ENCODE measurements at places on chromosomes 7 and 10. TPM values are rescaled to one million over a fixed set of nuclear protein-coding genes. Genes with fewer than 3 reads are reported as not detected.

DNA sequence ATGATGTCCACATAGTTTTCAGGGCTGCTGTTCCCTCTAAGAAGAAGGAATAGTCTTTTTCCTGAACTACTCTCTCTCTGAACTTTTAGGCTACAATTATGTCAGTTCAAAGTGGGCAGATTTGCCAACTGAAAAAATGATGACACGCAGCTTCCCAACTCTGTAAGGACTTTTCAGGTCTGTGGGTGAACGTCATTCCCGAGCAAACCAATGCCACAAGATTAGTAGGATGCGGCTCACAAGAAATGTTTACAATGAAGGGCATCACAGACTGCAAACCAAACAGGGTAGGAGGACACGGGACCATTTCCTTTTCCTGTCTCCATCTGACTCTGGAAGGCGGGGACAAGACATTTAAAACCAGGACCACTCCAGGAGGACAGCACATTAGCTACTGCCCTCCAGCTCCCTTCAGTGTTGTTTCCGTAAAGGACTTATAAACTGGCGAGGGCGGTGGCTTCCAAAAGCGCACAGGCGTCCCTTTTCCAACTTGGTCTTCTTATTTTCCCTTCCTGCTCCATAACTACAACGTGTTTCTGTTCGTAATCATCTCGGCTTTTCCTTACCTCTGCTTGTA is 539 bp upstream of the MKLN1 start:
- DNase-seq, result peak; percentile 80

GRCh38 chr7:99396418-99397296 is 11.7 kb downstream of the PDAP1 start:
- DNase-seq, result no peak

GRCh38 chr7:148222721-148223120 is 367.8 kb upstream of the C7orf33 start:
- DNase-seq, result no peak

GRCh38 chr7:85566095-85566794 is 379.4 kb upstream of the SEMA3D start:
- no peak for DNase-seq

GRCh38 chr10:62545160-62546066 is 171.2 kb downstream of the ZNF365 start:
- DNase-seq, result peak; percentile 28

GRCh38 chr7:81447351-81447952 is 322.4 kb downstream of the HGF start:
- DNase-seq, result peak; percentile 67

DNA sequence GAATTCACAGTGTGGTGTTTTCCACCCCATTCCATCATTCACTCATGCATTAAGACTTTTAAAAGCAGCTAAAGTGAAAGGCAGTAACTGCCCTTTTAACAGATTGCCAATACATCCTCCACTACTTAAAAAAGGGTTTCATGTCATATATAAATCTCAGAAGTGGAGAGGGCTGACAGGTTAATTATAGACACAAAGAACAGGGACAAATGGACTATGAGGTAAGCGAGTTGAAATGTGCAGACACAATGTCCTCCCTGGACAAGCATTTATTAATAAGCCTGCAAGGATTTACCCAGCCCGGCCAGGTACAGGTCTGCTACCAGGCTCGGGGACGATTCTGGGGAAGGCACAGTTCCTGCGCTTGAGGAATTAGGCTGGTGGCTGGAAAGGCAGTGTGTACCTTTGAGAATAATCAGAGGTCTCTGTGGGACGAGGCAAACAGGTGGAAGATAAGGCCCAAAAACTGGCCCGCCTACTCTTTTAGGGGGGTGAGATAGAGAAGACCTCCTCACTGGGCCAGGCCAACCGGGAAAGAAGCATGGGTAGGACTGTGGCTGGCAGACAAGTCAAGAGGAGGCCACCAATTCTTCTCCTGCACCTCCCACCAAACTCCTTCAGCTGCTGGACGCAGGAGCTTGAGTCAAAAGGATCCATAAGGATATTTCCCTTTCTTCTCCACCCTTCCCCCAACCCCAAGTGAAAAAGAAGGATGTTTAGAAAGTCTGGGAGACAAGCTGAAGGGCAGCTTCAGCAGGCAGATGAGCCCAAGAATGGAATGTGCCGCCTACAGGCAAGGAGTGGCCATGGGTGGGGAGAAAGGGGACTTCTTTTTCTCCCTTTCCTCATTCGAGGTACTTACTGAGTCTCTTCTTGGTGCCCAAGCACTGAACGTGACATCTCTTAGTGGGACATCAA is 1.5 kb downstream of the PDLIM1 start:
- peak; percentile 62 for DNase-seq

DNA sequence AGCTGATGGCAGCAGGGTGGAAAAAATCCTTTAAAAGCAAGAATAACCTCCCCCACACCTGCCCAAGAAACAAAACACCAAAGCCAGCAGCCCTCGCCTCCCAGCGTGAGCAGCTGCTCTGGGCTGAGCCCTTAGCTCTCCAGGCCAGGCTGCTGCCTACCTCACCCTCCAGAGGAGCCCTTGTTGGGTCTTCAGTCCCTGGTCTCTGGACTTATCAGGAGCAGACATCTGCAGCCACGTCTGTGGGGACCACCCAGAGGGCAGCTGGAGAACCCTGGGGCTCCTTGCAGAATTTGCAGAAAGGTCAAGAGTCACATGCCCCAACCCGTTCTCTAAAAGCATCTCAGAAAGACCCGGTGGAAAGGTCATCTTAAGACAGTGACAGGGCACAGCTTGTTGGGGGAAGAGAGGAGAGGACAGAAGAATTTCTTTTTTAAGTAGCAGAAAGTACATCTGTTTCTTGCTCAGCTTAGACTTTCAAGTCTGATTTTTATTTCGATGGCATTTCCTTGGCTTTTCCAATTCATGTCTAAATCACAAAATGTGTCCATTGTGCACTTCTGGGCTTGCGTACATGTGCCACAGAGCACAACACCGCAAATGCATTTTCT is 425.7 kb upstream of the NFE2L3 start:
- no peak for DNase-seq

GRCh38 chr7:69609541-69610373 is 11.5 kb downstream of the AUTS2 start:
- no peak for DNase-seq

DNA sequence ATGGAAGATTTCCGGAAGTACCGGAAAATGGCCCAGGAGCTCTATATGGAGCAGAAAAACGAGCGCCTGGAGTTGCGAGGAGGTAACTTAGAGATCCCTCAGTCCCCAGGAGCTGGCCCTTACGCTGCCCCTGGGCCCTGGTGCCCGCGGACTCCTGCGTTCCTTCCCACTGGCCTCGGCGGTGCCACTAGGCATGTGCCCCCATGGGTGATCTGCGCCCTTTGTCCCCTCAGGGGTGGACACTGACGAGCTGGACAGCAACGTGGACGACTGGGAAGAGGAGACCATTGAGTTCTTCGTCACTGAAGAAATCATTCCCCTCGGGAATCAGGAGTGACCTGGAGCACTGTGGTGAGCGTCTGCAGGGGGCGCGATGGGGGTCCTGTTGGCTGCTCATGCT is 24.2 kb upstream of the CHST12 start:
- DNase-seq, result no peak

DNA sequence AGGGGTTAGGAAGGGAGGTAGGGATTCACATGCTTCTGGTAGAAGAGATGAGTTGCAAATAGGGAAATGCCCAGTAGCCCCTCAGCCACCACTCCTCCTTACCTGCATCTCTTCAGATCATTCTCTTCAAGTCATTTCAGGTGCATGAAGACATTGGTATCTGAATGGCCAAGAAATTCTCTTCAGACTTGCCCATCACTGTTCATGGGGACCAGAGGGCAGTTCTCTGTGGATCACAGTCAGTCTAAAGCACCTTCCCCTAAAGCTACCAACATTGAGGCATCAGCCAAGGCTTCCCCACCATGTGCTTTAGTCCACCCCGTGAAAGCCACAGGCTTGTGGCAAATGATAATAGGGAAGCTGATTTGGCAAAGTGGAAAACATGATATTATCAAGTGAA is 319.4 kb upstream of the ZNF32 start:
- DNase-seq, result no peak

DNA sequence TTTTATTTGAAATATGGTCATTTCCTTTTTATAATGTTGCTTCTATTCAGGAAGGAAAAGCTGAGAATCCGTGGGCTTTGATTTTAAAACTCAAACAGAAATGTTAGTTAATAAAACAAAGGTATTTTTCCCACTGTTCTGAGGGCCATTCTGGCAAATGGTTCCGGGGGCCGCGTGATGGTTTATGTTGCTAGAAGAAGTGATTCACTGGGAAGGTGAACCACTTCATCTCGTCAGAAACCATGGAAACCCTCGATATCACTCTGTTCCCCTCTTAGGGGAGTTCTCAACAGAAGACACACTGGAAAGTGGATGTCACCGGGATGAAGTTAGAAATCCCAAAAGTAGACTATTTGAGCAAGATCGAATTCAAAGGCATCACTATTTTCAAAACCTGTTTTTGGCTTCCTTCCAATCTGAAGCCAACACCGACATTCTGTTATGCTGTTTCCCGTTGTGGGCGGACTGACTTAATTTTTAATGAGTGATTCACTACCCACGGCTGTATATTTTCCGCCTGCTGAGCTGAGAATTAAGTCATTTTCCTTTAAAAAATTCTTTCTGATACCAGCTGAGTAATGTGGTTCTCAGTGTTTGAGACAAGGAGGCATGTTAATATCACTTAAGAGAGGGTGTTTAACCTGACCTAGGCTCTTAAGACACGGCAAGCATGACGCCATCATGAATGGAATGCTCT is 84.1 kb downstream of the PTPRE start:
- DNase-seq, result peak; percentile 88

DNA sequence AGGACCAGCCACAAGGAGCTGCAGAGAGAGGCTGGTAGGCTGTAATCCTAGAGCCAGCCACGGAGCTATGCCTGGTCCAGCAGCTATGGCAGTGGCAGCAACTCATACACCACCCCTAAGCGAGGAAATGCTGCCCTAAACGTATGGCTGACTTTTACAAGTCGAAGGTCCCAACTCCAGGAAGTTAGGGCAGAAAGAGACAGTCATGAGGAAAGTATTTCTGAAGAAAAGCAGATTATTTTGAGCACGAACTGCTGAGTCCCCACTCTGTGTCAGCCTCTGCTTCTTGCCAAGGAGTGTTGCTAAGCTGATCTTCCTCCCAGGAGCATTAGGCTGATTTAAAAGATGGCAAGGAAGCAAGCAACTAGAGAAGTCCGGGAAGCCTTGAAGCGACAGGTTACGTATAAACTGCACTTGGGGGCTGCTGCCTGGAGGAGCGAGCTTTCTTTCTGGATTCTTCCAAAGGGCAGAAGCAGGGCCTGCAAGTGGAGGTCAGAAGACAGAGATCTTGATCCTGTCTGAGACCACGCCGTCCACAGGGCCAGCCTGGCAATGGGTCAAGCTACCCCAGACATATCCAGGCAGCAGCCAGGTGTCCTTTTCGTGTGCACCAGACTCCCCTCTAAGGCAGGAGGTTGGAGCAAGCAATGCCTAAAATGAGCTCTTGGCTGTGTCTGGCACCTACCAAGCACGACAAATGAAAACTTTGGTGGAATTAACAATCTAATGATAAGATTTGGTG is 39.4 kb downstream of the PLXNA4 start:
- peak; percentile 54 for DNase-seq

GRCh38 chr10:61918140-61918539 is 16.6 kb downstream of the ARID5B start:
- no peak for DNase-seq

GRCh38 chr7:77745746-77746145 is 49.5 kb downstream of the RSBN1L start:
- no peak for DNase-seq

- DNase-seq, result no peak
These were observed 216.6 kb downstream of the TWIST1 start for GRCh38 chr7:18900803-18901202.

DNA sequence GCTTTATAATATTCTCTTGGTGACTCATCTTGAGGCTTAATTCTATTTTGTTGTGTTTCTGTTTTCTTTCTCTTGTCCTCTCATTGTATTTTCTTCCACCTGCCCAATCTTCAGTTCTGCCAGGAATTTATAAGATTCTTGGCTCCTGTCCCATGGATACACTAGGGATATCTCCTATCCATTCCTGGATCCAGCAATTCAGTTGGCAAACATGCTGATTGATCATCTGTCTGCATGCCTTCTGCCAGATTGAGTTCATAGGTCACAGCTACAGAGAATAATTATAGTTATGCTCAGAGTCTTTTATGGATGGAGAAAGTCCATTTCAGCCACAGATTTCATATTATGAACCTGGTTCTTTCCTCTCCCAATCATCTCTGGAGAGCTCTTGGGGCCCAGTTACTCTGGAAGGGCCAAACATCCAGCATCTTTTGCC is 140.4 kb upstream of the MAGI2 start:
- DNase-seq, result no peak

GRCh38 chr10:12617191-12618175 is 268.1 kb downstream of the CAMK1D start:
- no peak for DNase-seq

DNA sequence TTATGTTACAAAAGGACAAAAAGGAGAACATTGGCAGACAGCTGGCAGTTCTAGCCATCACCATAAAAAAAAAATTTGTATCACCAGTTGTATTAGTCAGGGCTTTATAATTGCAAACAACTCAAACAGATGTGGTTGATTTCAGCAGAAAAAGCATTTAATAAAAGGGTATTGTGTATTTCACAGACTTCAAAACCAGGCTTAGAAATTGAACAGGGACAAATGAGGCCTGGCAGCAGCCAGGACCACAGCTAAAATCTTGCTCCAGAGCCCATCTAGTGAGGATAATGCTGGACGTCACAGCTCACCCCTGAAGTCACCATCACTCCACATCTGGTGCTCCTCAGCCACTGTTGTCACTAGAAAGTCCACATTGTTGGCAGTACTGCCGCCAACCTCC is 52.9 kb upstream of the CALD1 start:
- no peak for DNase-seq

DNA sequence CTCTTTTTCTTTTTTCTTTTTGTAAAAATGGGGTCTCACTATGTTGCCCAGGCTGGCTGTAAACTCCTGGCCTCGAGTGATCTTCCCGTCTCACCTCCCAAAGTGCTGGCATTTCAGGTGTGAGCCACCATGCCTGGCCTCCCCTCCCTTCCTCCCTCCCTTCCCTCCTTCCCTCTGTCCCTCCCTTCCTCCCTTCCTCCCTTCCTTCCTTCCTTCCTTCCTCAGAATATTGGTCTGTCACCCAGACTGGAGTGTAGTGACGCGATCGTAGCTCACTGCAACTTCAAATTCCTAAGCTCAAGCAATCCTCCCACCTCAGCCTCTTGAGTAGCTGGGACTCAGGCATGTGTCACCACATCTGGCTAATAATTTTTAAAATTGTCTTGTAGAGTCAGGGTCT is 8.4 kb downstream of the AGAP3 start:
- DNase-seq, result no peak

- DNase-seq, result no peak
These were observed 159.7 kb downstream of the RTKN2 start for GRCh38 chr10:62108759-62109586.

GRCh38 chr10:86644152-86644793 is 10.1 kb upstream of the OPN4 start:
- no peak for DNase-seq

CHN2 gene
- 0.20 TPM for total RNA-seq

CXCL12 gene
- total RNA-seq, result 30.3 TPM

CHAT gene
- total RNA-seq, result not detected

FAM149B1 gene
- total RNA-seq, result 13.6 TPM

NYAP1 gene
- not detected for total RNA-seq

C10orf105 gene
- total RNA-seq, result 0.10 TPM

DIP2C gene
- 7.0 TPM for total RNA-seq

NCF1 gene
- not detected for total RNA-seq

CYP3A5 gene
- 0.24 TPM for total RNA-seq

Measured in RPMI7951 (cell line).